ENCODE measurements at places on chromosomes 5 and 9.

- no peak for DNase-seq
These were observed 220.8 kb upstream of the DAPK1 start for GRCh38 chr9:87276851-87277261.

GRCh38 chr5:16976625-16977008 lies 40.5 kb upstream of the MYO10 start:
- DNase-seq = no peak

- no peak for DNase-seq
These were observed 61.4 kb upstream of the TBC1D9B start for GRCh38 chr5:179969110-179969509.

GRCh38 chr5:1708592-1709141 lies 91.0 kb downstream of the MRPL36 start:
- no peak for DNase-seq

- DNase-seq = no peak
These were observed 168.6 kb downstream of the CARTPT start for GRCh38 chr5:71887680-71888079.

GRCh38 chr5:74146796-74147195 lies 493.7 kb downstream of the ENC1 start:
- no peak for DNase-seq

DNA sequence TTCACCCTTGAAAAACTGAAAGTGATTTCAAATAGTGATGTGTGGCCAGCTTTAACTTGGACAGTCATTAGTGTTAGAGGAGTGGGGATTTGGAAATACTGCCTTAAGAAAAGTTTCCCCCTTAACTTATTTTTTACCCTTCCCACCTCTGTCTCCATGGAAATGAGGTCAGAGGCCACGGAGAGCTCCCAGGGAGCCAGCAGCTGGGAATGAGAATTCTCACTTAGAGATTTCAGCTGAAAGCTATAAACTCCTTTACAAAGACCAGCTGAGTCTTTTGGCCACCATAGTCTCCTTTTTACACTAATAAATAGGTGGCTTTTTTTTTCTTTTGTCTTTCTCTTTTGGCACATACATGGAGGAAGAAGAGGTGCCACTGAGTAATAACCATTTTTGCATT lies 45.7 kb upstream of the PIK3R1 start:
- no peak for DNase-seq

- no peak for DNase-seq
These were observed 14.6 kb upstream of the DDX41 start for GRCh38 chr5:177531209-177531940.

- no peak for DNase-seq
These were observed 139.4 kb upstream of the TLR4 start for GRCh38 chr9:117564839-117565238.

DNA sequence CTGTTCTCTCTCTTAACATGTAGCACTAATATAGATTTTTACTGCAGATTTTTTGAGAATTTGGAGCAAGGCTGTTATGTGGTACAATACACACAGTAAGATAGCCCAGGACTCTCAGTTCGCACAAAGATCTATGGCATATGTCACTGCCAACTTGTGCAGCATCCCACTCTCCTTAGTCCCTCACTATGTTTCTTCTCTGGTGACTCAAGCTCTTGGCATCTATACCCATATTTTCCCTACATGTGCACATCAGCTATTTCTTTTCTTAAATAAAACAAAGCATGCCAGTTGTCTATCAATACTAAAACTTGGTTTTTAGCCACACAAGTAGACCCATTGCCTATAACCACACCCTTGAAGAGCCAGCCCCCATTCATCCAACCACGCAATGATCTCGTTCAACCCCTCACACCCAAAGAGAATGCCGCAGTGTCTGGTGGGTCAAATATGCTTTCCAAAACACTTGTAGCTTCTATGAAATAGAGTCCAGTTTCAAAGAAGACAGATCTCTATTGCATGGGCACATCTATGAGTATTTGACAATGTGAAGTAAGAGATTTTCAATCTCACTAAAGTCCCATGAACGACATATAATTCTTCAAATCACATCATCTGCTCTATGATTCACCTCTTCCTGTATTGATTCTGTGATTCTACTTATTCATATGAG lies 18.2 kb upstream of the IL7R start:
- no peak for DNase-seq

- DNase-seq = no peak
These were observed 250.5 kb downstream of the AUH start for GRCh38 chr9:91111226-91111625.

DNA sequence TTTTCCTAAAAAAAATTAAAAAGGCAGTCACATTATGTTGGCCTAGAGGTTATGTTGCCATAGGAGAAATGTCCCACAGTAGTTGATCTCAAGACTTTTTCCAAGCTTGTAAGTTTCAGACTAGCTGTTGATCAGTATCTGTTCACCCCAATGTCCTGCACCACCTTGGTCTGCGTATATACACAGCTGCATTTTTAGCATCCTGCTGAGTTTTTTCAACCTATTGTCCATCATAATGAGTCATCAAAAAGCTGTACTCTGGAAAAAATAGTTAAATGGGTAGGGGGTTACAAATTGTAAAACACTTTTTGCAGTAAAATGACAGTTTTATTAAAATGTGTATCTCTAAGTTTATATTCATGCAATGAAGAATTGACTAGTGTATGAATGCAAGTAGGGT lies 53.2 kb upstream of the TMEM171 start:
- DNase-seq = no peak

- no peak for DNase-seq
These were observed 4.6 kb upstream of the ZNF608 start for GRCh38 chr5:124751031-124751430.

DNA sequence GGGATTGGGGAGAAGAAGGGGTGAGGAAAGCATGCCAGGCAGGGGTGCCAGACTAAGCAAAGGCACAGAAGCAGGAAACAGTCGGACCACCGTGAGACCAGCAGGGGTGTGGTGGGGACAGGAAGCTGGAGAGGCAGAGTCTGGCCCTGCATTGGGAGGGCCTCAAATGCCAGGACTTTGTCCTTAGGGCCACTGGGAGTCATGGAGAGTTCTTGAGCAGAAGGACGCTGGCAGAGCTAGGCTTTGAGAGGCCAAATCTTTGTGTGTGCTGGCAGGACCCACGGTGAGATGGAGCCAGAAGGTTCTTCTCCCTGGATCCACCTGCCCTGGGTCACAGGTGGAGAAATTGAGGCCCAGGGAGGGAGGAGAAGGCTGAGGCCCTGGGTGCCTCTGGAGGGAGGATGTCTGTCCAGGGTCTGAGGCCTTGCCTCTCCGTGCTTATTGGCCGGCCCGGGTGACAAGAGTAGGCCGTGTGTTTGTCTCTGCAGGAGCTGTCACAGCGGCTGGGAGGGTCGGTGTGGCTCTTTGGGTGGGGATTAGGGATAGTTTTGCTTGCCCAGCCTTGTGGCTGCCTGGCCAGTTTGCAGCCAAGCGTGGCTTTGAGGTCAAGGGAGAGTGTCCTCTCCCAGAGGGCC lies 1.8 kb upstream of the ENG start:
- DNase-seq = no peak

DNA sequence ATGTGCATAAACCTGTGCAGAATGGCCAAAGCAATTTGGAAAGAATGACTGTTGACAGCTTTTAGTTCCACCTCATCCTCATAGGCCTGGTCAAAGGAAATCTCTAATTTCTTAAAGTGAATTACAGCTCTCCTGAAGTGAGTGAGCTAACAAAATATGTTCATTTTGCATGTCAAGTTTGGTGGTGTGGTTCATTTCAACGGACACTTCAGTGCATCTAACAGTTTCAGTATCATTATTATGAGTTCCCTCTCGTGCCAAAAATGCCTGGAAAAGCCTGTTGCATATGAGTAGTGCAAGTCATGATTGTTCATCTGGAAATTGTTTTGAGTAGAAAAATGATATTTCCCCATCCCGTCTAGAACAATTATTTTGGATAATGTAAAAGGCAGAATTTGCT lies 53.2 kb upstream of the HMHB1 start:
- DNase-seq = no peak

DNA sequence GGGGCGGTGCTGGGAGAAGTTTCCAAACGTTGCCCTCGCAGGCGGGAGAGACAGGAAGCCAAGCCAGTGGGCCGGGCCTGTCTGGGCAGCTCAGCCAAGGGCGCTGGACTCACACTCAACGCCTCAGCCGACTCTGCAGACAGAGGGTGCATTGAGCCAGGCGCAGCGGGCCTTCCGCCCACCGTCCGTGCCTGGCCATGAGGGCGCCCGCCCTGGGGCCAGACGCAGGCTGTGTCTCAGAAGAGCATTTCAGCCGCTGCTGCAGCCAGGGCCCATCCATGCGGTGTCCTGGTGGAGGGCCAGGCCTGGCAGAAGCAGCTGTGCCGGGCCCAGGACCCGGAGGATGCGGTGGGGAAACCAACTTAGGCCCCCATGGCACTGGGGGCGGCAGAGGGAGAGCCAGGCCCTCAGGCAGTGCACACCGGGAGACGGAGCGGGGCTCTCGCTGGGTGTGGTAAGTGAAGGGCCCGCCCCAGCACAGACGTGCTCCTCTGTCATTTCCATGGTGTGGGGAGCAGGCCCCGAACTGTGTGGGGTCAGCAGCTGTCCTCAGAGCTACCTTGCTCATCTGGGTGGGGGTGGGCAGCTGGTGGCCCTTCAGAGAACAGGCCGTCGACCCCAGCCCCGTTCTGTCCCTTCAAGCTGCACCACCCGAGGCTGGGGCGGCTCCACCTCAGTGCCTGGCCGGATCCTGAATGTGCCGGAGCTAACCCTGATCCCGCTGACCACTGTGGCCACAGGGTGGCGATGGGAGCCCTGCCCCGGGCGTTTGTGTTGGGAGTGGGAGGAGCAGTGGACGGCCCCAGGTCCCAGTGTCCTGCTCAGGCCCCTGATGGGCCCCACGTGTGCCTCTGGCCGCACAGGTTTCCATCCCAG lies 18.0 kb downstream of the DNLZ start:
- DNase-seq = no peak

DNA sequence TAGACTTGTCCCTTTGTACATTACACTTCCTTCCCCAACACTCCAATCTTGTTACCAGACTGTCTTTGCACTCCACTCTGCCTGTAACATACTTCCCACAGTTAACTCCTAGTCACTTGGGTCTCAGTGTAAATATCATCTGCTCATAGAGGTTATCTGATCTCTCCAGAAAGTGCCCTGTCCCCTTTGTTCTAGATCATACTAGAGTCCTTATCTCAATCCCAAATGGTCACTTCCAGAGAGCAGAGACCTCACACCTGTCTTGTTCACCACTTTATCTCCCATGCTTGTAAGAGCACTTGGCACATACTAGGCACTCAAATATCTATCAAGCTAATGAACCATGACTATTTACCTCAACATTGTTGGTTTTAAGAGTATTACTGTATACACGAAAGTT lies 30.4 kb downstream of the SETX start:
- DNase-seq = no peak

DNA sequence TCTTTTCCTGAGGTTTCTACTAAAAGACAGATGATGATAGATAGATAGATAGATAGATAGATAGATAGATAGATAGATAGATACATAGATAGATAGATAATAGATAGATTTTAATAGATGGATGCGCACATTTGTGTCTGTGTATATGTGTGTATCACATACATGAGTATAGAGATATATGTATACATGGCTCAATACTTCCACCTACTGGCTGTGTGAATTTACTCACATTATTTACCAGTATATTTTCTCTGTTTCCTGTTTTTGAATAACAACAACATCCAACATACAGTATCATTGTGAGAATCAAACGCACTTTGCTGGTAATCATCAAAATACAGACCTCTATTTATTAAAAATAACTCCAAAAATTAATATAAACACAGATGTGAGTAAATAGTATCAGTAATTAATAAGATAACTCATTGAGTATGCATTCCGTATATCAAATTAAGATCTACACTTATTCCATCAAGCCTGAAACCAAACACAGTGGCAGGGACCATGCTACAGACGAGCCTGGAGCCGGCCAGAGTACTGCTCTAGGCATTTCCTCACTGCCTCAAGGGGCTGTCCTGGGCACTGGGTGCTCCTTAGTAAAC lies 338.0 kb downstream of the SEMA5A start:
- DNase-seq = no peak

- DNase-seq = no peak
These were observed 244.7 kb downstream of the NPR3 start for GRCh38 chr5:32955814-32956213.

DNA sequence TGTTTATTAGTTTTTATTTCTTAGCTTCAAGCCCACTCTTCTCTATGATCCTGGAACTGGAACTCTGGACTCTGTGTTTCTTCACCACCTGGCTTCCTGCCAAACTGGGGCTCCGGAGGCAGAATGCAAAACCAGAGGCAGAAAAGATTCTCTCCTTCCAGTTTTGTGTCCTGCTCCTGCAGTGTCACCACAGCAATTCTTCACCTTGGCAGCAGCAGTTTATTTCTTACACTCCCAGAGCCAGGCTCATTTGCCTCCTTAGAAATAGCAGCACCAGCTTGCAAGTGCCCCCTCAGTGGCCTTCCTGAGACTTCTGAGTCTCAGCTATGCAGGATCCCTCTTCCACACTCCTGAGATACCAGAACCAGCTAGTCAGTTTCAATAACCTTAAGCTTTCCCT lies 26.7 kb upstream of the CAMK4 start:
- no peak for DNase-seq

- DNase-seq = no peak
These were observed 167.8 kb upstream of the TUT7 start for GRCh38 chr9:86521977-86522376.

DNA sequence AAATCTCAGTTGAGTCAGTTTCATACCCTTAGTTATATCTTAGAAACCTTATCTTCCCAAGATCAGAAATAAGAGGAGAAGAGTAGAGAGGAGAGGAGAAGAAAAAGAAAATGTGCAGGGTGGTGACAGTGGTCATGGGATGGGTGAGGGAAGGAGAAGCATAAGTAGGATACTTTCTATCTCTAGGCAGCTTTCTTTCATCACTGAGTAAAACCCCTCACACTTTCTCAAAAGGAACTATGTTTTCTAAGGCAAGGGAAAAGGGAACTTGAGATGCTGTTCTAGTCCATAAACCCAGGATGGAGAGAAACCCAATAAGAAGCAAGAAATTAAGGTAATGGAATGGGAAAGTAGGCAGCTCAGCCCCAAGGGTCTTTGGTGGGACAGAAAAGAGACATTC lies 225.3 kb downstream of the MCTP1 start:
- no peak for DNase-seq

Data from esophagus squamous epithelium (tissue), 5 donors.